ENCODE measurements at places on chromosomes 1 and 21.

DNA sequence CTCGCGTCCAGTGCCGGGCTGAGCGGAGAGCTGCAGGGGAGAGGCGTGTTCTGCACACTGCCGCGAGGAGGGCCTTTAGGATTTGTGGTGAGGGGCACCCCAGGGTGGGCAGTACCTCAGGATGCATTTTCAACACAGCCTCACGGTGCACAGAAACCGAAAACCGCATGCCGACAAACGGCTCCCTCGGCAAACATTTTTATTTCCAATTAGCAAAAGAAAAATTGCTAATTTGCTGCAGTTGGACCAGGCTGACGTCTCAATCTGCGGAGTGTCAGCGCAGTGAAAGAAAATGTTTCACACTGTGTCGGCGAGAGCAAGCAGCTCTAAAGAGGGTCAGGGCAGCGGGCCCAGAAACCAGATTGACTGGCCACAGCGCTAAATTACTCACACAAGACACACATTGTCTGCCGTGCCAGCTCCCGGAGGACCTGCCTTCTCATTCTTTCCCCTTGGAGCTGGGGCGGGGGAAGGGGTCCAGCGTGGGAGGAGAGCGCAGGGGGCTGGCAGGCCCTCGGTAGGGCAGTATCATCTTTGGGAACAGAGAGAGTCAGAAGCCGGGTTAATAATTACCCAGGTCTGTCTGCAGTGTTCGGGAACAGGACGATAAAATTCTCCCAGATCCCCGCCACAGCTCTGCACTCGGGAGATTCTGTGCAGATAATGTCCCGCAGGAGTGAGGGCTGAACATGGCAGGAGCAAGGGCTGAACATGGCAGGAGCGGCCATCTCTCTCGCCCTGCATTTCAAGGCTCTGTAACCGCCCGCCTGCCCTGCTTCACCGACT is 150.2 kb downstream of the PRDM16 start:
- DNase-seq = no peak

GRCh38 chr1:11595285-11595684 is 58.9 kb downstream of the FBXO2 start:
- no peak for DNase-seq

- no peak for DNase-seq
Measured at GRCh38 chr1:12692967-12693782, 22.7 kb upstream of the AADACL3 start.

DNA sequence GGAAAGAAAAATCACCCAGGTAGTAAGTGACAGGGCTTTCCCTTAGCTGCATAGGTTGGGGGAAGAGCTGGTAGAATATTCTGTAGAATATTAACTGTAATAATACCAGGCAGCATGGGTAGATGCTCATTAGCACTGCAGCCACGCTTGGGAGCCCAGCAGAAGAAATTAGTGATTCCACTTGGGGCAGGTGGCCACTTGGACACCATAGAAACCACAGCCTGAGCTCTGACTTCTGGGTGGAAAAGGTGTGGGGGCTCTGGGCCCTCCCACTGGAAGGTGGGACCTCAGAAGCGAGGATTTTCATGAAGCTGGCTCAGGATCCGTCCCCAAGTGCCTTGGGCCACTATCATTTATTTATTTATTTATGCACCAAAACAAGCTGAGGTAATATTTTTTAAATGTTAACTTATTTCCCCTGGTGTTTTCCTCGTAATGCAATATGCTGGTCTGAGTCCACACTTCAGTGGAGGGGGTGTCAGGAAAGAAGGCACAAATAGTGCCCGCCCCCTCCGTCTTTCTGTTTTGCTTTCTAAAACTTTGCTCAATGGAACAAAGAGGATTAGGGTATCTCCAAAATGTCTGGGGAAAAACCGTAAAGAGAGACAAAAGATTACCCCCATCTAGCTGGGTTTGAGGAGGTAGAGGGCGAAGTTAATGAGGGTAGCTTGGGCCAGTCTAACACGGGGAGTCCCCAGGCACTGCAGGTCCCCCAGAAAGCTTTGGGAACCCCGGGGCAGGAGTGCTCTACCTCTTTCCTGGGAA is 75.2 kb upstream of the GADD45A start:
- no peak for DNase-seq

GRCh38 chr1:234667600-234668576 is 57.9 kb upstream of the IRF2BP2 start:
- no peak for DNase-seq

GRCh38 chr1:235127203-235127602 is 1.4 kb downstream of the TOMM20 start:
- DNase-seq = no peak

GRCh38 chr1:9174243-9174642 is 45.3 kb upstream of the GPR157 start:
- DNase-seq = no peak

- DNase-seq = no peak
Measured at GRCh38 chr1:21124846-21125245, 51.9 kb downstream of the EIF4G3 start.

DNA sequence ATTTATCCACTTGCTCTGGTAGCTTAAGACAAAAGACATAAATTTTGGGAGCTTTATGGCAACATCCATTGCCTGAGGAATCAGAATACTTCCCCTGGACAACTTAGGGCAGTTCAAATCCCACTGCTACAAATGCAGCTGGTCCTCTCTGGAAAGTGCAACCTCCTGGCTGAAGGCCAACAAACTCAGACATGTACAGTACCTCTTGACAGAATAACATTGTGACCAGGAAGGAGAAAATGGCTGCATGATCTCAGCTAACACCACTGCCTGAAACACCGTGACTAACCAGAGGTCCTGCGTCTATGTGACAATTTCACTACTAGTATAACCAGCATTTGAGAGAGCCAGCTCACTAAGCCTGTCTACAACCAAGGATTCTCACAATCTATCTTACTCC is 218.9 kb downstream of the CRB1 start:
- no peak for DNase-seq

GRCh38 chr1:203186091-203186445 is 436 bp downstream of the CHI3L1 start:
- DNase-seq = no peak

DNA sequence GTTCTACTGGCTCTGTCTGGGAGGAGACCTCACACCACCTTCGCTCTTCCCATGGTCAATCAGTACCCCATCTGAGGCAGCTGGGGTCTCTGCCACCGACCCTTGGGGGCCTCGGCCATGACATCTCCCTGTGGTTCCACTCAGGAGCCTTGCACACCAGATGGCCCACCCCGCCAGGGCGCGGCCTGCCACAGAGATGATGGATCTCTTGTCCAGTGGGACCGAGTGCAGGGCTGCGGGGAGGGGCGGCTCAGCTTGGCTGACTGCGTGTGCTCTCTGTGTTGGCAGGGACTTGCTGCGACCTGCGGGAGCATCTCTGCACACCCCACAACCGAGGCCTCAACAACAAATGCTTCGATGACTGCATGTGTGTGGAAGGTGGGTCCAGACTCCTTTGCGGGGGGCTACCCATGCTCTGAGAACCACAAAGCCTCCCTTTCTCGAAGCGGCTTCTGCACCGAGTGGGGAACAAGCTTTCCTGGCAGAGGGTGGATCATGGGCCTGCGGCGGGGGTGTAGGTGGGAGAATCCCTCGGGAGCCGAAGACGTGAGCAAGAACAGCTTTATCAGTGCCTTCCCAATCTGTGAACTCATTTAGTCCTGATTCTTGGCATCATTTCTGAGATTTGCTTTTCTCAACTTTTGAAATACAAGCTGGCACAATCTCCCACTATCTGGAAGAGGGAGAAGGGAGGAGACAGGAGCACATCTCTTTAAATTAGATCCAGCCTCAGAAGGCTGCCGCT is 20.9 kb upstream of the AGTRAP start:
- DNase-seq = no peak

DNA sequence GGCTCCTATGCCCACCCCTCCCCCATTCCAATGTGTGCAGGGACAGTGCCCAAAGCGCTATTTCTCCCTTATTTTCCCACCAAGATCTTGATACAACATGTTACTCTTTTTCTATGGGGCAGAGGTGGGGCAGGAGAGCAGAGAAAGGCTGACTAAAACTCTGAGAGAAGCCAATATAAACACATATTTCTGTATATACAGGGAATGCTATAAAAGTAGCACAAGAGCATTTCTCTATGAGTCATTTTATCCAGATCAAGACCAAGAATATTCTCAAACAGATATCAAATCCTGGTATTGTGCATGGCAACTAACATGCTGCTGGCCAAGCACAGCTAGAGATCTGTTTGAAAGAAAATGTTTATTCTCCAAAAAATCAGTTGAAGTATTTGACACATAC is 7.3 kb downstream of the WDR26 start:
- no peak for DNase-seq

GRCh38 chr1:193087893-193088292 is 17.3 kb downstream of the GLRX2 start:
- DNase-seq = no peak

- DNase-seq = no peak
Measured at GRCh38 chr1:17093822-17094393, 25.3 kb downstream of the PADI2 start.

GRCh38 chr1:6037338-6037762 is 8.3 kb upstream of the KCNAB2 start:
- DNase-seq = no peak

DNA sequence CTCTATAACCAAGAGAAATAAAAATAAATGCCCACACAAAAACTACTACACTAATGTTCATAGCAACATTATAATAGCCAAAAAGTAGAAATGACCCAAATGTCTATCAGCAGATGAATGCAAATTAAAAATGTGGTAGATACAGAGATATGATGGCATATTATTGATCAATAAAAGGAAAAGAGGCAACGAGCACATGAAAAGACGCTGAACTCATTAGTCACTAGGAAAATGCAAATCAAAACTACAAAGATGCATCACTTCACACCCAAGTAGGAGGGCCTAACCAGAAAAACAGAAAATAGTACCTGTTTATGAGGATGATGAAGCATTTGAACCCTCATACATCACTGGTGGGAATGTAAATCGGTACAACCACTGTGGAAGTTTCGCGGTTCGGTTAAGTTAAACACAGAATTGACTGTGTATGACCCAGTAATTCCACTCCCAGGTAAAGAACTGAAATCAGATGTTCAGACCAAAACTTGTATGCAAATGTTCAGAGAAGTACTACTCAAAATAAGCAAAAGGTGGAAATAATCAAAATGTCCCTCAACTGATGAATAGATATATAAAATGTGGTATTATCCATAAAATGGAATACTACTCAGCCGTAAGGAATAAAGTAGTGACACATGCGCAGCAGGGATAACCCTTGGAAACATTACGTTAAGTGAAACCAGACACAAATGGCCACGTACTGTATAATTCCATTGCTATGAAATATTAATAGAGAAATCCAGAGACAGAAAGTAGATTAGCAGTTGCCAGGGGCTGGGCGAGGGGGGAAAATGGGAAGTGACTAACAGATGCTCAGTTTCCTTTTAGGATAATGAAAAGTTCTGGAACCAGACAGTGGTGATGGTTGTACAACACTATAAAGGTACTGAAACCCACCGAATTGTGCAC is 3.1 kb downstream of the USP48 start:
- no peak for DNase-seq

- DNase-seq = no peak
Measured at GRCh38 chr1:35570589-35571137, 2.5 kb upstream of the TFAP2E start.

DNA sequence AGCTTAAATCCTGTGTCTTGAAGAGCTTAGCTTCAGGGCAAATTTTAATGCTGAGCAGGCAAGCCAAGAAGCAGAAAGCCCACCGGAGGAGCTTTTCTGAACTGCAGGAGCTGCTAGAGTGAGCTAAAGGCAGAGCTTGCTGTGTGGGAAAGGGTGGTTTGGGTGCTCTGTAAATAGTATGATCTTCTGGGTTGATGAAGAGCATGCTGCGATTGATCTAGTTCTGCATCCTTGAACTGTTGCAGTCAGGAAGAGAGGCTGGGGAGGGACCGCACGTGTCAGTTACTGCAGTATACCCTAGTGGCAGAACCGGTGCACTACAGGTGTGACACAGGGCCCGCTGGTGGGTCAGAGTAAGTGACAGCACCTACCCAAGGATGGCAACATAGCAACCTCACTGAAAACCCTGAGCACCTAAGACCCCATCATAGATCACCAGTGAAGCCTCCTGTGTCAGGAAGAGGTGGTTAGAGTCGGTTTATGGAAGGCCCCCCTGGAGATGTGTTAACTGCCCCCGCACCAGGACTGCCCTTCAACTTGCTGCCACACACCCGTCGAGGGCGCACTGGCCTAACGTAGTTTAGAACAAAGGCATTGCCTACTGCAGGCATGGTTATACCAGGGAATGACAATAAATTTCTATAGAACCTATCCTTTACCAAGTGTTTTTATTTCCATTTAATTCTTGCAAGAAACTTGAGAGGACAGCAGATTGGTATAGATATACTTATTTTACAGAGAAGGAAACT is 146.0 kb upstream of the KIAA0040 start:
- DNase-seq = peak; percentile 17

GRCh38 chr1:225880636-225881035 is 1.5 kb downstream of the TMEM63A start:
- DNase-seq = no peak

- no peak for DNase-seq
Measured at GRCh38 chr1:181557313-181557712, 74.0 kb downstream of the CACNA1E start.

- no peak for DNase-seq
Measured at GRCh38 chr1:154403983-154404382, 1.2 kb upstream of the IL6R start.

DNA sequence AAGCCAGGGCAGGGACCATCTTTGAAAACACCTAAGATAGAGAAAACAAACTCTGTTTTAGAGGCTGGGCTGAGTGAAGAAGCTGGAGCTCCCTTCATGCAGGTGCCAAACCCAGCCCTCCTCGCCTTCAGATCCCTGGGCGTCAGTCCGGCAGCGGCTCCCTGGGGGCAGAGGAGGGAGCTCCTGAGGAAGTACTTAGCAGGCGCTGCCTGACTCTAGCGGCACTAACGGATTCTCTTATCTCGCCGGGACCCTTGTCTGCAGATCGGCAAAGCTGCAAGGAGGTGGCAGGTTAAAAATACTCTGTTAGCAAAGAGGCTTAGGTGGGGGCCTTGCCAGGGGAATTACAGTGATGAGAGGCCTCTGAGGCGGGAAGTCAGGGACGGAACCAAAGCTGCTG is 79.6 kb downstream of the PLXNA2 start:
- DNase-seq = no peak
